Fibroblast of upper back skin (primary cell): ENCODE measurements at places on chromosomes 7 and 10.
A peak's percentile ranks its signal among the peaks of the same experiment; 100 is the strongest.

GRCh38 chr10:122974023-122974422 lies 6.2 kb upstream of the PSTK start:
- DNase-seq, result no peak

DNA sequence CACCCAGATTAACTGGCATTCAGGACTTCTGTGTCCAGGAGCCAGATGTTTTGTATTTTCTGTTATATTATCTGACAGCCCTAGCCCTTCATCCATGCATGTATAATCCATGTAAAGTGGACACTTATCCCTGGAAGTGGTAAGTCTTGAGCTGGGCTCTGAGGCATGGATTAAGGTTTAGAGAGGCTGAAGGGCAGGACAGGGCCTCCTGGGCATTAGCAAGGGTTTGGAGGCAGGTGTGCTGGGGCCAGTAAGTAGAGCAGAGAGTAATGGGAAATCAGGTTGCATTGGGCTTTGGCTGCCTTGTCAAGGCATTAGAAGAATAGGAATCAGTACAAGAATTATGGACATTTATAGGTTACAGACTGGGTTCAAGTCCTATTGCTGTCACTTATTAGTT lies 138.0 kb downstream of the DYNC1I1 start:
- DNase-seq, result no peak

DNA sequence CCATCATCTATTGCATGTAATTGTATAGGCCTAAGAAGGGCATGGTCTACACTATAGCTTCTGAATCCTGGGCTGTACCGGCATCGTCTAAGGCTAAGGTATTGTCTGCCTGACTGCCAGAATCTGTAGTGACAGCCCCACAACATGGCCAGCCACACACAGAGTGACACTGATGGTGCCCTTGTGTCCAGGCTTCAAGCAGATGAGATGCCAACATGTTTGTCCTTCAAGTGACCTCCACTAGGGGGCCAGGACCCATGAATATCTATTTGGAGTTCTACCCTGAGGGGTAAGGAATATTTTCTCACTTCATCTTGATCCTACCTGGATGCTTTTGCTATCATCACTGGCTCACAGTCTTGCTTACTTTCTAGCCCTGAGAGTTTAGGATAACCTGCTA lies 1.5 kb downstream of the CYP3A7 start:
- DNase-seq, result no peak

GRCh38 chr10:12728494-12728893 lies 273.0 kb downstream of the CCDC3 start:
- peak; percentile 33 for DNase-seq
